ENCODE measurements at places on chromosomes 12 and 14.

DNA sequence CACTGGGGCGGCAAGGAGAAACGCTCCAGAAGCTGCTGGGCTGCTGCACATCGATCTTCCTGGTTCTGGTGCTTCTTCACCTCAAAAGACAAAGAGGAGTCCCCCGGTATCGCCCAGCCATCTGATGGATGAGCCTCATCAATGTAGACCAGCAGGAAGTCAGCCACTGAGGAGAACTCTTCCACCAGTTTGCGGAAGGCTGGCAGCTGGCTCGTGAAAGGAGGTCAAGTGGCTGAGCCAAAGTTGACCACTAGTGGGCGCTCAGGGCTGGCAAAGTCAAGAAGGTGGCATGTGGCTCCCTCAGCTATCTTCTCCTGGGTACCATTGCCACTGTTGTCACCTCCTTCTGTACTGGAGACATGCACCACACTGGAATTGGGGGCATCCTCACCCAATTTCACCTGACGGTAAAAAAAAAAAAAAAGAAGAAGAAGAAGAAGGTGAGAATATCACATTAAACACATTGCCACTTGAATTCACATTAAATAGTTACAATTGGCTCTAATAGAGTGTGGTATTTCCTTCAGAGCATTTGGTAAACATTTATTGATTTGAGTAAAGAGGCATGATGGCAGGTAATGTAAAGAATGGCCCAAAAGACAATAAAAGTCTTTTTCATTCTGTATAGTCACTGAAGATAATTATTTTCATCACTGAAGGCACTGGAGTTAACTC lies 8.3 kb downstream of the DIO2 start:
- no peak for DNase-seq

- no peak for DNase-seq
Measured at GRCh38 chr12:120901818-120902217, 2.3 kb downstream of the SPPL3 start.

DNA sequence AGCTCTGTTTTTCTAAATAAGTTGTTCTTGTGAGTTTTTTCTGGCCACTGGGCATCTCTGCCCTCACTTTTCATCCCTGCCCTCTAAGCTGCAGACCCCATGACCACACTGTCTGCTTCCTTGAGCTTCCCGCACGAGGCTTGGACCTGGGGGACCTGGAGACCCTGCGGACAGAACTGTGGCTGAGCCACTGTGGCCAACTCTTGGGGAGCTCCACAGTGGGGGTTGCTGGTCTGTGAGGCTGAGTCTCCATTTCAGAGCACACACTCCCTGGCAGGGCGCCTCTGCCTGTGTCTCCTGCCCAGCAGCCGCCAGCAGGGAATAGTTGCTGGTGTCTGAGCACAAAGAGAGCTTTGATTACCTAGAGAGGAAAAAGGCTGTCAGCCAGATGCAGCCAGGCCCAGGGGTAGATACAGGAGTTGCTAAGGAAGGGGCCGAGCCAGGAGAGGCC lies 13.1 kb upstream of the RIN3 start:
- no peak for DNase-seq

- peak; percentile 69 for DNase-seq
Measured at GRCh38 chr14:55107766-55108554, 21.1 kb upstream of the LGALS3 start.

DNA sequence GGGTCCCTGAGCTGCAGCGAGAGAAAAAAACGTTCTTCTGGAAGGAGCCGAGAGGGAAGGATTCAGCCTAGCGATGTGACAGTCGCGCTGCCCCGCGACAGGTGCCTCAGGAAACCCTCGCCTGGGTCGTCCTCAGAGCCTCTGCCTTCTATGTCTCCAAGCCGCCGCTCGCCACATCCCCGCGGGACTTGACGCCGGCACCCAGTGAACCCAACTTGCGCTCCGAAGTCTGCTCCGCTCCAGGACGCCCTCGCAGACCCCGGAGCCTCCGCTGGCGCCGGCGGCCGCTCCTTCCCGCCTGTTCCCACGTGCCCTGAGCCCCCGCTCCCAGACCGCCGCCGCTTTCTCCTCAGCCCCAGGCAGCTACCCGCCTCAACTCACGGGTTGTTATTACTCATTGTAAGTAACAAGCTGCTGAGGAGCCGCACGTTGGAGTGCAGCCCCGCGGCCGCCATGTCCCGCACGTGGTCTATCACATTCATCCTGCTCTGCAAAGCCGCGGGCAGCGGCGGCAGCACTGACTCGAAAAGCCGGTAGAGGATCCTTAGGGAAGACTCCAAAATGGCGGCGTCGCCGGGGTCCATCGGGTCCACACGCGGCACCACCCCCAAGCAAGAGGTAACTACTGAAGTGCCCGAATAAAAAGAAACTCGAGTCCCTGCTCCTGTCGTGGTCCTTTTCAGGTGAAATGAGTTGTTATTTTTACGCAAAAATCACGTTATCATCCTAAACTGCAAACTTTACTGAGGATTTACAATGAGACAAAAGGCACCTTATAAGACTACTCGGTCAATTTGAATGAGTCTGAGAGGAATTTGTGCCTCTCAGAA lies at the start of gene ANAPC7:
Gene ANAPC7, minus strand, starts transcription at position 563 of the 830 bp plus-strand sequence. Its CDS starts 81 bp downstream, at position 482.
- DNase-seq = peak; percentile 59

- no peak for DNase-seq
Measured at GRCh38 chr14:55689981-55690871, 110.2 kb downstream of the KTN1 start.

DNA sequence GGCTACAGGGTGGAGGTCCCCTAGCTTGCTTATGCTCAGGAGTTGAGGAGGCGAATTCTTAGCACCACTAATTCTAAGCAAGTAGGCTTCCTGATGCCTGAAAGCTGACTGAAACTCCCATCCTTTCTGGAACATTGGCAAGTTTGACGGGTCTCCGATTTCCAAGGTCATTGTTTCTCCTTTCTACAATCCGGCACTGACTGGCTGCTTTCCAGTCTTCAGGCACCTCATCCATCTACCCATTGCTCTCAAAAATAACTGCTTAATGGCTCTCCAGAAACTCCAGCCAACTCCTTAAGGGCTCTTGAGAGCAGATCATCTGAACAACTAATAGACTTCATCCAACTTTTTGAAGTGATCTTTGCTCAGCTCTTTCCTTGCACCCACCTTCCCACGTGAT lies 13.3 kb downstream of the REM2 start:
- no peak for DNase-seq

DNA sequence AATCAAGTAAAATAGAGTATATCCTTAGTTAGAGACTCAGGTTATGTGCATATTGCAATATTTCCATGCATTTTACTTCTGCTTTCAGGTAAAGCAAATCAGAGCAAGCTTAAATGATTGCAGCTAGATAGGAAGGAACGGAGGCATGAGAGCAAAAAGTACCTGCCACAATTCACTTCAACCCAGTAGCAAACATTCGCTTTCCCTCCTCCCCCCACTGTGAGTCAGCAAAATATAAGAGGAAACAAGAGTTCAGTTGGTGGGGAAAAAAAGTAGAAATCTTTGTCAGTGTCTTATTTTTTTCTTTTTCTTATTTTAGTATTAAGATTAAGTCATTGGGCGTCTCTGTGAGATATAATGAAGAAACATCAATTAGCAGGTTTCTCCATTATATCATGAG lies 475.4 kb downstream of the NPAS3 start:
- DNase-seq = no peak

DNA sequence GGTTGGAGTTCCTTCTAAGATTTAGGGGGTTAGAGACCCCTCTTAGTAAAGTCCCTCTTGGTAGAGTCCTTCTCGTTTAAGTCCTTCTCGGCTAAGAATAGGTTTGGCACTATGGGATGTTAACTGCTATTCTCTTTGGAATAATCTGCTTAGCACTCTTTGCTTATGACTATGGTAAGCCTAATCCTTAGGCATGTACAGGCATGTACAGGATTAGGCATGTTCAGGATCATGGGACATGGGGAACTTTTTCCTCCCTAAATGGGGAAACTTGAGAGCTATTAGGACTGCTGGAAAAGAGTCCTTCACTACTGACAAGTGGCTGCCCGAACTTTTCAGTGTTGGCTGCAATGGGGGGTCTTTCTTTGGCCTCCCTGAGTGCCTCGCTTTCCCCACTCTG lies 193.3 kb downstream of the TMEM117 start:
- DNase-seq = no peak

- no peak for DNase-seq
Measured at GRCh38 chr12:93297032-93297431, 80.7 kb upstream of the NUDT4 start.

GRCh38 chr12:32650508-32650907 lies 28.6 kb upstream of the DNM1L start:
- no peak for DNase-seq

DNA sequence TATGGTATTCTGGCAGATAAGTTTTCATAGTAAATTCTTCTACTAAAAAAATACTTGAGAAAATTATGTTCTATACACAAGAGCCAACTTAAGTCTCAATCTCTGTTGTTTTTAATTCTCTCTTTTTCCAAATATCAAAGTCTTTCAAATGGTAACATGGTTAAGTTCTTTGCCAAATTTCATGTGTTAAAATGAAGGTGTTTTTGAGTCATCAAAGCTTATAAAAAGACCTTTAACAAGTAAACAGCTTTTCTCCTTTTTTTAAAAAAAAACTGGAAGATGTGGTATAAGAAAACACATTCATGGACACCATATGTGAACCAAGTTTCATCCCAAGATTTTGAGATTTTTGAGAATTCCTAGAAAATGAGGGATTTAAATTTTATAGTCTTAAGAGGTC lies 111.3 kb downstream of the FOXG1 start:
- no peak for DNase-seq

DNA sequence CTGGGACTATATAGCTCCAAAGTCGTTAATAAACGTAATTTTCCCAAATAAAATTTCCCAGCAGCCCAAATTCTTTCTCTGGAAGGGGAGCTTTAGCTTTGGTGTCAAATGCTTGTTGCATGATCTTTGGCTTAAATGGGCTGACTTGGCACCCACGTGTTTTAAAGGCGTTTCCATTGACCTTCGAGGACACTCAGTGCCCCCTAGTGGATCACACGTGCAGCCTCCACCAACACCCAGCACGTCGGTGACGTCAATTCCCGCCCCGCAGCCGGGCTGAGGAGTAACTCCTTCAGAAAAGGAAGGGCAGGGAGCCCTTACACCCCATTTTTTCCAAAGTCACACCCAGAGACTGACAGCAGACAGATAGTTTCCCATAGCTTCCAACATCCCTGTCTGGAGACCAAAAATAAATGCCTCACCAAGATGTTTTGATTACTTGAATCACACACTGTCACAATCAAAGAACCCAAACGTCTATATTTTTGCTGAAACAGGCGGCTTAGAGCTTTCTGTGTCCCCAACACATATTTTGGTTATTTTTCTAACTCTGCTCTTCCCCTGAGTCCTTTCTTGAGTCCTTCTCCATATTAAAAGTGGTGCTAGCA lies 707.9 kb downstream of the AACS start:
- DNase-seq = no peak

DNA sequence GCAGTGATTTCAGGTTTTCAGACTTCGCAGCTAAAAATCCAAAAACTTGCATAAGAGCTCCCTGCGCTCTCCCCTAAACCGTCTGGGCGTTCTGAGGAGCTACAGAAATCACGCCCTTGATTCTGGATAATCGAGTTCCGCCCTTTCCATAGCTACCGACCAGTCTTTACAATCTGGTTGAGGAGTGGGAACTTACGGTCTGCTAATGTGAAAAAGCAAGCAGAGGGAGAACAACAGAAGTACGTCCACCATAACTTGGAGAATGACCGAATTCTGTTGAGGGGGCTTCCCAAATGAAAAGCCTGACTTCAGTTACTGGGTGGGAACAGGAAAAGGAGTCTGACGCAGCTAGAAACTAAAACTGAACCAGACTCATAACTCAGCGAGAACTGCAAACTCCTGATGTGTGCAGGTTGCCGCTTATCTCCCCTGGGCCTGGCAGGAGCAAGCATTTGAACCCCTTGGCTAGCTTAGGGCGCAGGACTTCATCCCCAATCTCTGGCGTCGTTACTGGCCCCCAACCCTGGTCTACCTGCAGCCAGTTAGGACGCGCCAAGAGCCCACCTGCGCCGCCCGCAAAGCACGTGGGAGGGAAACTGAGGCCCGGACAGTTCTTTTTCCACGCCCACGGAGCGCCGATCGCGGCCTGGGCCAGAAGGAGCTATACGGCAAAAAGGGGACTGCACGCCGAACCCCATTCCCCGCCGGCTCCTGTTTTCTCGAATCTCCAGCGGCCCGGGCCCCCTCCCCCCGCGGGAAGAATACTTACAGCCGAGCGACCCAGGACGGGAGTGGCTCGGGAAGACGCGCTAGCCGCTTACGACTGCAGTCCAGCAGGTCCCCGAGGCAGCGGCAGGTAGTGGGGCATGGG lies 838 bp downstream of the LRIG3 start:
- no peak for DNase-seq

DNA sequence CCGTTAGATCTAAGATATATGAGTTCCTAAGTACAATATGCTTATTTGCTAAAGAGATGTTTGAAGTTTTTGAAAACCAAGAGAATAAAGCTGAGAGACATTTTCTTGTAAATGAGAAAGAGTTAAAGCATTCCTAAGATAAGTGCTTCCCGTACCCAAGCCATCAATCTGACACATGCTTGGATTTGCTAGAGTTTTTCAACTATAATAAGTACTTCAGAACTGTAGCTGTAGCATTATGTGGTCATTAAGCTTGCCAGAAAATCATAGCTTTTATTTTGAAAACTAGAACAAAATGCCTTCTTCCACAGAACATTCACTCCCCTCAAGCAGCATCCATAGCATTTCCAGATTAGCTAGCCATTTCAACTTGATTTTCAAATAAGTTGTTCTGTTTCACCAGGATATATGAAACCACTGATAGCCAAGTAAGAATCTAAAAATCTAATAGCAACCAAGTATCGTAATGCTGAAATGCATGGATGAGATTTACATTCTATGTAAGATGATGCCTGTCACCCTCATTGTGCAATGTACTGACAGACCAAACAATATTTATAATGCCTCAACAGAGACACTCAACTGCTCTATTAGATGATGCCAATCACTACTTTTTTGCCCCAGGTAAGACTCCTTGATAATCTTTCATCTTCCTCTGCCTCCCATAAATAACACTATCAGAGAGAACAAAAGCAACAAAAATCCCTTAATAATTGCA lies 8.0 kb downstream of the SNW1 start:
- no peak for DNase-seq

DNA sequence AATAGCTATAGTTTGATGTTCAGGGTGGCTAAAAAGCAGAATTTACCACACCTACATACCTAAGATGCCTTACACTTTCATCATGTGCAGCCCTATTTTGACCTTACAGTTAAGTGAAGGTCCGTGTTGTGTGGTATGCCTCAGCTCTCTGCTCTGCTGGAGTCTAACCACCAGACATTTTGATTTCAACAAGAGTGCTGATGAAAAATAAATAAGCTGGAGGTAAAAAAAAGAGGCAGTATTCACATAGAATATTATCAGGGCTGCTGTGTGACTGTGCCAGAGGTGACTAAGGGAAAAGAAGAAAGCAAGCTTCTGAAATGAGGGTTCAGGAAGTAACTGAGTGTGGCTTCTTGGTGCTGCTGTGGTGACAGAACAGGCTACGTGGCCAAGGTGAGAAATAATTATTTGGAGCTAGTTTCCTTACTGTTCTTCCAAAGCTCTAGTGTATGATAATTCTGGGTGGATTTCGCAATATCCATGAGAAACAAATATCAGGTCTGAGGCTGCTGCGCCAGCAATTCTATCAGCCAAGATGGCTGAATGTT lies 188.8 kb downstream of the STXBP6 start:
- peak; percentile 4 for DNase-seq

- no peak for DNase-seq
Measured at GRCh38 chr12:9957834-9958233, 13.4 kb upstream of the CLEC12A start.

GRCh38 chr12:131024026-131024425 lies 70.3 kb downstream of the ADGRD1 start:
- no peak for DNase-seq

Data from keratinocyte (primary cell).